Hypothalamus (tissue), 51 donors: ENCODE measurements at places on chromosomes 16 and 17.
A peak's percentile ranks its signal among the peaks of the same experiment; 100 is the strongest.

- no peak for DNase-seq
These were observed 204.5 kb upstream of the RPL38 start for GRCh38 chr17:73998653-73999645.

DNA sequence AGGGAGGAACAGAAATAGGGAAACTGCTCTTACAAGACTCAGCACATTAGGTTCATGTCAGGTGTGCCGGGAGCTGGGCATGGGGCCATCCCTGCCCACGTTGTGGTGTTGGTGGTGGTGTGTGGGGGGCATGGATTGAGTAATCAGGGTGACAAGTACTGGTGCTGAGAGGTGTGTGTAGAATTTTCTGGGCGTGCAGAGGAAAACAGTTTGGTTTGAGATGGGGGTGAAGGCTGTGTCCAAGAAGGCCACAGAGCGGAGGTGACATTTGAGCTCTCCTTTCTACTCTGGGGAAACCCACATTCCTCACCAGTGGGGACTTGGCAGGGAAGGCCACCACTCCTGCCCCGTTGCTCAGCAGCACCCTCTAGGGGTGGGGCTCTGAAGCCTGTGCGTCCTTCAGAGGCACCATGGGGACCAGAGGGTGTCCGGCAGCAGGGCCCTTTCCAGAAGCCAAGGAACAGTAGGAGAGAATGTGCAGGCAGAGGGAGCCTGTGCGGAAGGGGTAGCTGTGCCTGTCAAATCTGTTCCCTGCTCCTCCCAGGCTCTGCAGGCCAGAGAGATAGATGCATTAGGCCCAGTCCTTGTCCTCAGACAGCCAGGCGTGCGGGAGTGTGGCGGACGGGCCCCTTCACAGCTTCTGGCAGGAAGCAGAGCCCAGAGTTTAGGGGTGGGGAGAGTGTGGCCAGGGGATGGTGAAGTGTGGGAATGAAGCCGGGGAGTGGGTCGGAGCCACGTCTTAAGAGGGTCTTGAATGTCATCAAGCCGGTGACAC, 48.7 kb upstream of the GSE1 start:
- DNase-seq, result no peak

GRCh38 chr16:12305847-12306801, 329.6 kb downstream of the SNX29 start:
- DNase-seq, result no peak

GRCh38 chr16:77376358-77376757, 58.5 kb downstream of the ADAMTS18 start:
- DNase-seq, result no peak

- no peak for DNase-seq
These were observed 450 bp upstream of the C1QBP start for GRCh38 chr17:5439446-5439764.

- DNase-seq, result no peak
These were observed 15.5 kb downstream of the SNF8 start for GRCh38 chr17:48928876-48929811.

- DNase-seq, result no peak
These were observed 19.6 kb upstream of the LLGL1 start for GRCh38 chr17:18205861-18206260.

DNA sequence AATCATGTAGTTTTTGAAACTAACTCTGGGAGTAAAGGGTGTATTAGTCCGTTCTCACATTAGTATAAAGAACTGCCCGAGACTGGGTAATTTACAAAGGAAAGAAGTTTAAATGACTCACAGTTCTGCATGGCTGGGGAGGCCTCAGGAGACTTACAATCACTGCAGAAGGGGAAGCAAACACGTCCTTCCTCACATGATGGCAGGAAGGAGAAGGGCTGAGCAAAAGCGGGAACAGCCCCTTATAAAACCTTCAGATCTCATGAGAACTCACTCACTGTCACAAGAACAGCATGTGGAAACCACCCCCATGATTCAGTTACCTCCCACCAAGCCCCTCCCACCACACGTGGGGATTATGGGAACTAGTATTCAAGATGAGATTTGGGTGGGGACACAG, 256.5 kb upstream of the TNRC6C start:
- no peak for DNase-seq

- DNase-seq, result no peak
These were observed 20.5 kb downstream of the EMC8 start for GRCh38 chr16:85778873-85779272.

DNA sequence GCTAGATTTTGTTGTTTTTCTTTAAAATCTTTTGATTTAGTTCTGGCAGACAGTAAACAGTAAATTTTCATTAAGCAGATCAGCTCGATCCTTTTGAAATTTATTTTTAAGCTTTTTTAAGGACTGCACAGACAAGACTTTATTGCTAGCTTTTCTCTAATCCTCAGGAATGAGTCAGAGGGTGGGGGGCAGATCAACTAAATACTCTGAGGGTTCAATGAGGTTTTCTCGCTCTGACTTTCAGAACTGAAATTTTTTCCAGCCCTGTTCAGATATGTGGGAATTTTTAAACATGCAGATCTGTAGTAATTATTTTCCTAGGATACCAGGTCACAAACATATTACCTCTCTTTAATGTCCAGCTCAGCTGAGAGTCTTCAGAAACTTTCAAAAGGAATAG, 977.2 kb downstream of the CDH11 start:
- no peak for DNase-seq

DNA sequence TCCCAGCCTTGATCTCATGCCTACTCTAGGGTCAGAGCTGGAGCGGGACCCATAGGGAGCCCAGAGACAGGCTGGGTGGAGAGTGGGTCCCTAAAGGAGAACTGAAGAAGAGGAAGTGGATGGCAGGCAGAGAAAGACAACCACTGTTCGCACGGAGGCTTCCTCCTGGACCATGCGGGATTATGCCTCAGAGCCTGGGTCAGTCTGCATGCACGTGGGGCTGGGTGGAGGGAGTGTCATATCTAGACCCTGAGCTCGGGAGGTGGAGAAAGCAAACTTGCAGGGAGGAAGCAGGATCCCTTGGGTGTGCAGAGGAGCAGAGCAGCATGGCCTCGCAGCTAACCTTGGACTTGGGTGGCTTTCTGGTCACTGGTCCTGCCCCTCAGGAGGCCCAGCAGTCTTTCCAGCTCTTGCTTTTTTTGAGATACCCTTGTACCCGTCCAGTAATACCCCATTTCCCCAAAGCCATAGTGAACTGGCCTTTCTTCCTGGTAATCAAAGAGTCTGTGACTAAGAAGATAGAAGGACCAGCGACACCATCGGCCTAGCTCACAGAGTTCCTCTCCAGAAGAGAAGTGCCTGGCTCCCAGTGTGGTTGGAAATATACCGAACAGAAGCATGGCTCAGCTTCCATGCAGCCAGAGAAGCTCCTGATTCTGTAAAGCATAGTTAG, 344.2 kb downstream of the CPPED1 start:
- DNase-seq, result peak; percentile 27

DNA sequence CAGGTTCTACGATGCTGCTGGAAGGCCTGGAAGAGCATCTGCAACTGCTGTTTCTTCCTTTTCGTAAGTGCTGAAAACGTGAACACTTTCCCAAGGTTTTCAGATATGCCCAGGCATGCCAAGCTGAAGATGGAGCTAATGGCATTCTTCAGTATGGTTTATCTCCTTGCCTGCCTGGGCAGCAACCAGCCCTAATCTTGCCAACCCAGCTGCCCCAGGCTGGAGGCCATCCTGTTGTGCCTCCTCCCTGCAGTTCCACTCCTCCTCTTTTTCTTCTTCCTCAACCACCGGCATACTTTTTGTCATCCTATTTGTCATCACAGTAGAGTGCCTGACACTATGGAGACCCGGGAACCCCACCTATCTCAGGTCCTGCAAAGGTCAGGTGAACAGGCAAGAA, 1849.3 kb downstream of the TP53TG3F start:
- DNase-seq, result no peak

- no peak for DNase-seq
These were observed 47.5 kb upstream of the ZCCHC14 start for GRCh38 chr16:87540072-87540896.

GRCh38 chr17:4186357-4186881, 43.4 kb downstream of the CYB5D2 start:
- DNase-seq, result no peak

DNA sequence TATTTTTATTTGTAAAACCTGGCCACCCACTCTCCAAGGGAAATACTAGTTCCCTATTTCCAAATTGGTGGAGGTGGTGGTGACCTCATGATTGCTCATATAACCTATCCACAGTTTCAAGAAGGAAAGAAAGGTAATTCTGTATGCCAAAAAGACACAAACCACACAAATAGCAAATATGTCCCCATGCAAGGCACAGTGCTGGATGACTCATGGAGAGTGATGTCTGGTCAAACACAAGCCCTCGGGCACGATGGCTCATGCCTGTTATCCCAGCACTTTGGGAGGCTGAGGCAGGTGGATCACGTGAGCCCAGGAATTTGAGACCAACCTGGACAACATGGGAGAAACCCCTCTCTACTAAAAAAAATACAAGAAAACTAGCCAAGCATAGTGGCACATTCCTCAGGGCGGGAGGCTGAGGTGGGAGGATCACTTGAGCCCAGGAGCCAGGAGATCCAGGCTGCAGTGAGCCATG, 64.2 kb downstream of the GNA13 start:
- no peak for DNase-seq
